Muscle of leg (tissue), 16 donors: ENCODE measurements at places on chromosomes 3 and 15.

- no peak for DNase-seq
These were observed 19.0 kb downstream of the C2CD4A start for GRCh38 chr15:62085740-62086139.

GRCh38 chr15:101188637-101189408 lies 63.0 kb downstream of the CHSY1 start:
- DNase-seq = no peak

- DNase-seq = no peak
These were observed 306.4 kb upstream of the STT3B start for GRCh38 chr3:31226346-31226745.

- DNase-seq = no peak
These were observed 586.4 kb downstream of the GRM7 start for GRCh38 chr3:7447197-7447769.

GRCh38 chr15:101486696-101487459 lies 2.6 kb downstream of the PCSK6 start:
- DNase-seq = no peak

DNA sequence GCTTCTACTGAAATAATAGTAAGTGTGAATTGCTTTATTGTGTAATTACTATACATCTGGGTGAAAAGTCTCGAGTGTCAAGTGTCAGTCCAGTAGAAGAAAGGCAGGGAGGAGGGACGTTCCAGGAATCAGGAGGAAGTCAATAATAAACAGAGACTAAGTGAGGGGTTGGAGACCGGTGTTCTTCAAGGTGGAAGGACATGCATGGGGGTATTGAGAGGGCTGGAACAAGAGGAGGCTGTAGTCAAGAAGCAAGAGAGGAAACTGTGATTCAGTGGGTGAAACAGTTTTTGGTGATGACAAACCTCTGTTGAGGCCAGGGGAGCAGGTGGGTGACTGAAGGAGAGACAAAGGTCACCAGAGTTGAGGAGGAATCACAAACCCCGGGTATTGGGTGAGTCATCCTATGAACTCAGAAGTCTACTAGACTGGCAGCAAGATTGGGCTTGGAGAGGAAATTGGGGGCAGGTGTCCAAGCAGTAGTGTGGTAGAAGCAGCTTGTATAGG lies 11.6 kb upstream of the SCAMP5 start:
- no peak for DNase-seq

GRCh38 chr3:16290827-16291196 lies 25.8 kb downstream of the OXNAD1 start:
- no peak for DNase-seq

GRCh38 chr3:186032321-186032720 lies 76.6 kb downstream of the ETV5 start:
- no peak for DNase-seq

GRCh38 chr3:69983546-69984265 lies 15.8 kb upstream of the SAMMSON start:
- no peak for DNase-seq

- DNase-seq = peak; percentile 18
These were observed 21.5 kb downstream of the NR2F2 start for GRCh38 chr15:96351761-96352603.

- no peak for DNase-seq
These were observed 6.2 kb downstream of the HMG20A start for GRCh38 chr15:77426871-77427270.

DNA sequence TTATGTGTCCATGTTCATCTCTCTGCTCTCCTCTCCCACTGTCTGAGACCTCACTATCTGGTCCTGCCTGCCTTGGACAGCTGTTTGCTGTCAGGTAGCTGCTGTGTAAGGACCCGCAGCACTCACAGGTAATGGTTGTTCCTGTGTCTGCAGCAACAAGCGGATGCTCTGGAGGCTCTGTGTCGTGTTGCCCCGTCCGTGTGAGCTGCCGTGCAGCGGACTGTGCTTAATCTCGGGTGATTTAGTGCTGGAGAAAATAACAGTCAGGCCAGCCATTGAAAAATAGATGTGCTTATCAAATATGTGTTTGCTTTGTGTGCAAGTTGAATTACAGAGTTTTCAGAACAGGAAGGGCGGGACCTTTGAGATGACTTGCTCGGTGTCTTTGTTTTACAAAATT lies 121.4 kb downstream of the GABRG3 start:
- DNase-seq = no peak

DNA sequence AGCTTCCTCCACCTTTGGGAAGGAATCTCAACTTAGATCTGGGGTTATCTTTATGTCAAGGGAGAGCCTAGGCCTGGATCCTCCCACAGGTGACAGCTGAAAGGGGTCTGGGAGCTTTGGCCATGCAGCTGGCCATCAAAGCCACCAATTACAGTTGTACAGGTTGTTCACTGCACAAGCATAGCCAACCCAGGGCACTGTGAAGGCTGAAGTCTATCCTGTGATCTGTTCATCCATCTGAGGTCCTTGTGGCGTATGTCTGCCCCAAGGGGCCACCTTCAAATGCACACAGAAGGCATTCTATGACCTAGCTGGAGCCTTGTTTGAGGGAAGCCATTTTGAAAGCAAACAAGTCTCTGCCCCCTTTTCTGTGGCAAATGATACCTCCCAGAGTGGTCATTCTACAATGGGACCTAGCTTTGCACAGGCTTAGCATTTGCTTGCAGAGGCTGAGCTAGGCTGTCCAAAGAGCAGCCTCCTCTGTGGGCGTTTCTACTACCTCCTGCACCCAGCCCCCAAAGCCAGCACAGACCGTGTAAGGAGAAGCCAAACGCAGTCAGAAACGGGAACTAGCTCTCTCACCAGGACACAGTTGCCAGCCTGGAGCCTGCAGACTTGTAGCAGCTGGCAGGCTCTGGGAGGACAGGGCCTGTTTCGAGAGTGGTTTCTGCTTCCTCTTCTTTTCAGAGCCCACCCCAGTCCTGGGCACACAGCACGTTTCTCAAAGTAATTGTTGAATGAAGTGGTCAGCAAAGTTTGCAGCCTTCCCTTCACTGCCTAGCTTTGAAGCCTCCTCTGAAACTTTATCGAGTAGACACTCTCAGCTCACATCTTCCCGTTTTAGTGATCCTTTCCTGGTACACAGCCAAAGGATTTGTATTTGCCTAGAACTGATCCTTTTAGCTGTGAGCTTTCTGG lies 157.3 kb upstream of the SMAD3 start:
- DNase-seq = peak; percentile 89

DNA sequence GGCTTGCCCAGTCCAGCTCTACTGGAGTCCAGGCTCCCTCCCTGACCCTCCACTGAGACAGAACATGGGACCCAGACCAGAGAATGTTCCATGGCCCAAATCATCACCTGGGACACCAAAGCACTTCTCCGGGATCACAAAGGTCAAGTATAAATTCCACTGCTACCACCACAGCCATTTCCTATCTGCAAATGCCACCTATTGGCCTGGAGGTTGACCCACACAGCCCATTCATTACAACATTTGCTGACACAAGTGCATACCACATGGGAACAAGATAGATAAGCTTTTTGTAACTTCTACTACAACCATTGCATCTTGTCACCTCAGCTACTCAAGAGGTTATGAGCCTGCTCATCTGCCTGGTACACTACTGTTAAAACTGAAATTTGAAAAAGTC lies 126.8 kb upstream of the NECTIN3 start:
- no peak for DNase-seq

- no peak for DNase-seq
These were observed 70.4 kb downstream of the ADAMTS7 start for GRCh38 chr15:78740904-78741274.

DNA sequence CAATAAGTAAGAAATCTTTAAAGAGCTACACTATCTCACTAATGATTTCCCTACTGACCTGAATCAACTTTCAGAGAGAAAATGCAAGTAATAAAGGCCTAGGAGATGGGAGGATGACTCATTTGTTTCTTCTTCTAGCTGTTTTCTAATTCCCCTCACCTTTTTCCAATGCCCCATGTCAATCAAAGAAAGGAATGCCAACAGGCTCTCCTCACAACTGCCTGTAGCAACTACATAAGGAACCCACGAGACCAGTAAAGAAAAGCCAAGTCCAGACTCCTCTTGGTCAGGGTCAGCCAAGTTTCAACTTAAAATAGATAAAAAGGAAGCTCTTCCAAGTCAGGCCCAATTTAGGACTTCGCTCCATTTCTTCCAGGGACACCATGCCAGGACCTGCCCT lies 201.9 kb downstream of the TNIK start:
- DNase-seq = peak; percentile 49

DNA sequence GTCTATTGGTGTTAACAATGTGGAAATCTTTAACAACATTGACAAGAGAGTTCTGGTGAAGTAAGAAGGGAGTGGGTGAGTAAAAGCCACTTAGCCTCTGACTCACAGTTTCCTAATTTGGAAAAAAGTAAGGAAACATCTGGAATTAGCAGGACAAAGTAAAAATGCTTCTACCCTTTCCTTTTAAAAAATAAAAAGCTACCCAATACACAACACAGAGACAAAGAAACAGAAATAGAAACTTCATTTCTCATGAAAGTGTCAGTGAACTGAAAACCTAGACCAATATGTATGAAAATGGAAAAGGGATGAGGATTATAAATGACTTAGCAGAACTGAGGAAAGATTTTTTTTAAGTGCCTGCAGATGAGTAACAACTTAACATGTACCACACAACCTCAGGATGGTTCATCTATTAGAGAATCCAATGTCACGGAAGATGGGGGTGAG lies 65.4 kb downstream of the SSR3 start:
- peak; percentile 50 for DNase-seq

GRCh38 chr3:112199622-112200316 lies 66.7 kb upstream of the GCSAM start:
- DNase-seq = no peak

DNA sequence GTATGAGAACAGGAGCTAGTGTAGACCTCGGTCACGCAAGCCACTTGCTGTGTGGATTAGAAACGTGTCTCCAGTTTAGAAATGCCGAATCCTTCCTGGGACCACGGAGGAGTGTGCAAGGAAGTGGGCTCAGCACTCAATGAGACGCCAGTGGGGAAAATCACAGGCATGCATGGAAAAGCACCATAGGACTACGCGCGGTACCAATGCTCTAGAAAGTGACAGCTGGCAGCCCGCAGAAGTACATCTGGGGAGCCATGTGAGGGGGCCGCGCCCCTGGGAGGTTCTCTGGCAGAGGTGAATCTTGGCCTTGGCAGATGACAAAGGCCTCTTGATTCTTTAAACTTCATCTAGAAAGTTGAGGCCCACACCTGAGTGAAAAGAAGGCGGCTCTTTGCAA lies 99.3 kb downstream of the LRRK1 start:
- no peak for DNase-seq

GRCh38 chr15:101488300-101489164 lies 975 bp downstream of the PCSK6 start:
- DNase-seq = no peak

GRCh38 chr15:72936237-72936636 lies 116.0 kb upstream of the NEO1 start:
- no peak for DNase-seq

DNA sequence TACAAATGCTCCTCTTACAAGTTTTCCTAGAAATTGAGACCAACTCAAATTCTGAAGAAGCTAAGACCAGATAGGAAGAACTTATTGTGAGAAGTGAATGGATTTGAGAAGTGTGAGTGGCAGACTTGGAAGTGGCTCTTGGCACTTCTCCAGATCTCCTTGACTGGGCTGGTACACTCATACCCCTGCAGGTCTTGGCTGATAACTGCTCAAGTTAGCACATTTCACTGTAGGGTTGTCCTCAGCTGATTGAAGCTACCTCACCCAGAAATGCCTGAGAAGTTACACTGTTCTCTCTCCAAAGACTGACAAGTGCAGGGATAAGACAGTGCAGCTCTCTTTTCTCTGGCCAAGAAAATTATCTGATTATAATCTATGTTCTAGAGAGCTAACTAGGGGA lies 16.5 kb upstream of the CLDN1 start:
- no peak for DNase-seq

DNA sequence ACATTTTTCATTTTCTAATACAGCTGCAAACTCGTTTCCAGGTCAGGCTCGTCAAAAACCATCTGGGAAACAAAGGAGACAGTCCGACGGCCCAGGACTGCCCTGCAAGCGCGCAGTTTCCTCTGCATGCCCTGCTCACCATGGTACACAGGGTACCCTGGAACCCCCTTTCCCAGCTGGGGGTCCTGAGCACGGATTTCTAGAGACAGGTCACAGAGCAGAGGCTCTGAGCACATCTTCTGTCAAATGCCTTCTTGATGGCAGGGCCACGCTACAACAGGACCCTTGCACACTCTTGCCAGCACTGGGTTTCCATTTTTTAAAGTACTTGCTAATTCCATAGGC lies 8.1 kb downstream of the ZXDC start:
- no peak for DNase-seq

DNA sequence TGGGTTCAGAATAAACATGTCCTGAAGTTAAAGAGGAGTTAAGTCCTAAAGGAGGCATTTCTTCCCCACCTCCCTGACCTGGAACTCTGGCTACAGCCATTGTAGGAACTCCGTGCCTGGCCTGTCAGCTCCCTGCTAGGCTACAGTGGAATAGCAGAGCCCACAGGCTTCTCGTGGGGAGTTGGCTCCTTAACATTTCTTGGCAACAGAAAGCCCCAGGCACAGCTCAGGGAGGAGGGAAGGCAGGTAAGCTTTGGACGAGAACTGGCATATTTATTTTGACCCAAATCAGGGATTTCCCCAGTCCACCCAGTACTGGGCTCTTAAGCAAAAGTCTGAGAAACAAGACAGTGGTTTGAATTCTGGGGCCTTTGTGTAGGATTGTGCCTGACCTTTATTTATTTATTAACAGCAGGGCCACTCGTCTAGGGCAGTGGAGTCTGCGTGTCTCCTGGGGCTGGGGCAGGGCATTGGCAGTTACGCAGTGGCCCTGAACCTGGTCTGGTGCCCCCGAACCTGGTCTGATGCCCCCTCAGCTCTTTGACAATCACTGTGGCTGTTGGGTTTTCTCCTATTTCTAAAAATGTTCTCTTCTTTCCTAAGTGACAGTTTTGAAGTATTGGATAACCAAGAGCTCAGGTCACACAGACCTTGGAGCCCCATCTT lies 7.9 kb upstream of the ISG20 start:
- DNase-seq = no peak

GRCh38 chr3:4503050-4503449 lies 9.9 kb downstream of the ITPR1 start:
- DNase-seq = no peak

DNA sequence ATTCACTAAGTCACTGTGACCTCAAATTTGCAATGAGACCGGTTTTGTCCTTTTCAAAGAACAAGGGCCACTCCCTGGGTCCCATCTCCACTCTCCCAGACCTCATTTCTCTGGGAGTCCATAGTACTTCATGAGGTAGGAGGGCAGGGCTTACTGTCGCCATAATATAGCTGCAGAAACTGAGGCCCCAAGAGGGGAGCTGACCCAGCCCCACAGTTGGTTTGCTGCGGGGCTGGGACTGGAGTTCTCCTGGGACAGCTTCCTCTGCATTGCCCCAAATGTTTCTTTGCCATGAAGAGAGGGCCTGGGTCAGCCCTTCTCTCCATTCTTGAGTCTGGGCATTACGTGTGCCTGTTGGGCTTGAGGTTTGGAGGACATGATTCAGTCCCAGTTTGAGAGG lies 60.1 kb downstream of the ITGA11 start:
- DNase-seq = no peak
